Stimulated activated CD4-positive, alpha-beta T cell treated with anti-CD3 and anti-CD28 coated beads, TNF-alpha, amount 100 ng/mL, for 1 hour (primary cell): ENCODE measurements at places on chromosomes 12 and 14.

DNA sequence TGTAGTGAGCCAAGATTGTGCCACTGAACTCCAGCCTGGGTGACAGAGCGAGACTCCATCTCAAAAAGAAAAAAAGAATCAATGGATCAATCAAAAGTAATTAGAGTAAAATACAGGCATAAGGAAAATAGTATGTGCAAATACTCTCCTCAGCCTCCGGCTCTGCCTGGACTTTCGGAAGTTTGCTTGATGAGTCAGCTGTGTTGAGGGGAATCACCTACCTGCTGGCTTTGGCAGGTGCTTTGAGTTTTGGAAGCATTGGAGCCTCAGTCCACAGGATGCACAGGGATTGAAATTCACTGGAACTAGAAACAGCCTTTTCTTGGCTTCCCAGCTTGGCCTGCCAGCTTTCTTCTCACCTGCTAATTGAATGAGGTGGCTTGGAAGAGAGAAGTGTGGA lies 268.2 kb downstream of the PCNX1 start:
- no peak for DNase-seq

- no peak for DNase-seq
These were observed 40.6 kb downstream of the ACTN1 start for GRCh38 chr14:68938271-68939150.

DNA sequence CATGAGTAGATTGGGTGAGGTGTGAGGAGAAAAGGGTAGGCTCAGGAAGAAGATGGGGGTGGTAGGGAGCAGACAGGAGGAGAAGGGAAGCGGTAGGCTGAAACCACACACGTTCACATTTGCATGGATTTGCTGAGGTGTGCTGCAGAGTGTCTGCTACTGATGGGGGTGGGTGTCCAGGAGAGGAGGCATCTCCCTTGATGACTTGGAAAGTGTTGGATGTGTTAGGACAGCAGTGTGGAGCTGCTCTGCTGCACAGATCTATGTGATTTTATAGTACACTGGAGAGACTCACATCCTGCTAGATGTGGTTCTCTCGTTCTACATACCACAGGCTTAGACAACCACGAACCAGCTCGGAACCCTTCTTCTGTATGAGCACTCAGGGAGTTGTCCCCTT lies 9.3 kb downstream of the ZFHX2 start:
- no peak for DNase-seq

- no peak for DNase-seq
These were observed 17.3 kb upstream of the KRT86 start for GRCh38 chr12:52257074-52257551.

- DNase-seq, result no peak
These were observed 178.8 kb downstream of the SLC38A4 start for GRCh38 chr12:46647034-46647433.

DNA sequence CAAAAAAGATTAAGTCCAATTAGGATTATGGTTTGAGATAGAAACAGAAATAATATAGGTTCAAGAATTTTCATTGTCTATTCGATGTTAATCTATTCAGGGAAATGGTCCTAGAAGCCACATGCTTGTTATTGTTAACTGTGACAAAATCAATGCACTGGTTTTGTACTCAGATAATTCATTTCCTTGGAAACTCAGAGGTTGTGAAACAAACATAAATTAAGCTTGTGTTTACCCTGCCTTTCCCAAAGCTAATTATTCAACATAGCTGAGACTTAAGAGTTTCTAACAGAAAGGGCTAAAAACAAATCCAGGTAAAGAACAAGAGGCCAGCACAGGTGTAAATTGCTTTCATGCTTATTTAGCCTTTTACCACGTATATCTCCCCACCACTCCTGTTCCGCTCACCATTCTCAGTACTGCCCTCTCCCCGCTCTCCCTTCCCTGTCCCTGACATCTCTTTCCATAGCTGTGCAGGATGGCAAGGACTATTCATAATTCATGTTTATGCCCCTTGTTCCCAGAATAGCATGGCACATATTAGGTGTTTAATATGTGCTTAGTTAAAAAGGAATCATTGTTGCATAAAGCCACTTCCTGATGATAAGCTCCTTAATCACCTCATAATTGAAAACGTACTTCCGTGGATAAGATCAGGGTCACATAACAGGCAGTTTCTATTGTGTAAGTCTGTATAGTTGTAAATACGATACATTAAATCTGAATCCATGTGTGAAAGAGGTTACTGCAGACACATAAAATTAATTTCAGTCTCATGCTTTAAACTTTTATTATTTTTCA lies 131.8 kb upstream of the USP15 start:
- DNase-seq, result no peak

GRCh38 chr14:103773521-103773920 lies 57.9 kb downstream of the ZFYVE21 start:
- DNase-seq, result no peak

DNA sequence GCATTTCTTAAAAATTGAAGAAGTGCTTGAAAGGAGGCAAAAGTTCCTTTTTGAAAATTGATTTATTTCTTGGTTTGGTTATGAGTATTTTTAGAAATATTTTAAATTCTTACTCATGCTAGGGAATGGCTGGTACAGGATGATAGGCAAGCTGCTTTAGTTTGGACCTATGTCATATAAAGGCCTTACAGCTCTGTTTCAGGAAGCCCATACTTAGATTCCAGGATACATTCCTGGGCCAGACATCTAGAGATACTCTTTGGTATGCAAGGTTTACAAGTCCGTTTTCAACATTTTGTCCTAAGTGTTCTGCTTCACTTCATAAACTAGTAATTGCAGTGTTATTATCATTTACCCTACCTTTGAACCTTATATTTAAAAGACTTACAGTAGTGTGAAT lies 186.8 kb downstream of the FUT8 start:
- no peak for DNase-seq

DNA sequence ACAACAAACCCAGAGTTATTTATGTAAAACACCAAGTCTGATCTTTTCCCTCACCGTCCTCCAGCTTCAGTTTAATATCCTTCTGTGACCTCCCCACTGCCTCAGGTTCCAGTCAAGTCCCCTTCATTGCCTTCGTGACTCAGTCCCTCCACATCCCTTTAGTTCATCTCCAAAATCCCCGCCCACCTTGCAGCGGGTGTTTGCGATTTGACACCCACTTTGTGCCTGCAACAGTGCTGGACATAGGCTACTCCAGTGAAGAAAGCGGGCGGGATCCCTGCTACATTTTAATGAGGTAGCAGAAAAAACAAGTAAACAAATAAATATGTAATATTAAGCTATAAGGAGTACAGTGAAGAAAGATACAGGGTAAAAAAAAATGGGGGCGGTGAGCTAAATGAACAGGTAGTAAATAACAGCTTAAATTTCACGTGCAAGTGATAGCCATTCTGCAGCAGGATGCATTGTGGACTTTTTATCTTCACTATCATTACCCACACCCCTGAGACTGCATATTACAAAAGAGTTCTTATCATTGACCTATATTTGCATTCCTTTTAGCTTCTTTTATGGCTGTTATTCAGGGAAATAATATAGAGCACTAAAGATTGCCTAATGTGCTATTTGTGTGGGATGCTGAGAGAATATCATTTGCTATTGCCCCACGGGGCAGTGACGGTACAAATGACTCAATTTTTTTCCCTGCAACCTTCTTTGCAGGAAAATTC lies 222.8 kb upstream of the NUDT4 start:
- no peak for DNase-seq

DNA sequence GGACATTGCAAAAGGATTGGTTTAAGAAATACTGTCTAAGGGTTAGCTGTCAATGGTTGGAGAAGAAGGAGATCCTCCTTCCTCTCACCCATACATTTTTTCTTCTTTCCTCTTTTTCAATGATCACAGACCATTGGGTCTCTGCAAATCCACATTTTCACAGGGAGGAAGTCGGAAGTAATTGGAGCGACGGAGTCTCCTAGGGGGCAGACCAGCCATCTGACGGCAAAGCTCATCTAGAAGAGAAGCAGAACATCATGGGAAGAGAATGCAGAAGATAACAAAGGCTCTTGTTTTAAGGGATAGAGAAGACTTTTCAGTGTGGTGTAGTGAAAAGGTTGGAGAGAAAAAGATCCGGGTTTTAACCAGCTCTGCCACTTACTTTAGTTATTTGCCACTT lies 14.7 kb downstream of the MFAP5 start:
- DNase-seq, result no peak

DNA sequence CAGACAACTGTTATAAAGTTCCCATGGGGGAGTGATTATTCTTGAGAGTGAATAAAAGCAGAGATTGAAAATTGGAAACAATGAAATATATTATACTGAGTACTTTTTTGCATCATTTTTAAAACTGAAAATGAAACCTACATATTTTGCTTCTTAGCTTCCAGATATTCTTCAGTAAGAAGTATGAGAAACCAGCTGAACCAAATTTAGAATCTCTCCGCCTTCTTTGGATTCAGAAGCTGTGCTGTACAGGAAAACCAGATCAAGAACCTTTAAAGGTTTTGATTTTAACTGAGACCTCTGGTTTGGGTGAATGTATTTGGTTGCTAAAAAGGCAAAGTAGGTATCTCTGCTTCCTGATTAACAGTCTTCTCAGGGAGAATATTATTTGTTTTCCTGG lies 109.4 kb downstream of the AKAP6 start:
- no peak for DNase-seq

DNA sequence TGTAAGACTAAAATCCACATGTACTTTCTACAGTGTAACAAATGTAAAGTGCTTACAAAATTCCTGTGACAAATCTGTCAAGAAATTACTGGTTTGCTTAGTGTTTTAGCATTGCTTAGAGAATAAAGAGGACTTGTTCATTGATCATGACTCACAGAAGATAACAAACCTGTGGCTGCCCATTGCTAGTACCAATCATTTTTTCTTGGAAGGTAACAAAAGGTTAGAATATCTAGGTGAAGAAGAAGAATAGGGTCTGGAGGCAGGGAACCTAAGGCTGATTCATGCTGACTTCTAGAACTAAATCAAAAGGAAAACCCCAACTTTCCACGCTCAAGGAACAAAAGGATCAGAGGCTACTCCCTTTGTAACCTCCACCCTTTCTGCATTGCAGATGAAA lies 232.7 kb upstream of the ABCD2 start:
- no peak for DNase-seq

DNA sequence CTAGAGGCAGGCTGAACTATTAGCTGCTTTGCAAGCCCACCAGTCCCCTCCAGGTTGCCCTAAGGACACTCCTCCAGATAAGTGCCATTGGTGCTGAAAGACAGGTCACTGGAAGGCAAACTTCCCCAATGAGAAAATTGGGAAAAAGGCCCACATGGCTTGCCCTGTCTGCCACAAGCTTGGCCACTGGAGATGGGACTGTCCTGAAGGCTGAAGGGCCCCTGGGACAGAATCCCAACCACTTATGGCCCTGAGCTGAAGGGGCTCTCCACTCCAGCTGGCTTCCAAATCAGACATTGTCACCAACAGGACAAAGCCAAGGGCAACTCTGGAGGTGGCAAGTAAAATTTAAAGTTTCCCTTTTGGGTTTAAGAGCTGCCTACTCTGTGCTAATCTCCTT lies 12.2 kb upstream of the DHRS2 start:
- no peak for DNase-seq
